ENCODE measurements at places on chromosomes 2 and 18. TPM values are rescaled to one million over a fixed set of nuclear protein-coding genes. Genes with fewer than 3 reads are reported as not detected.
A peak's percentile ranks its signal among the peaks of the same experiment; 100 is the strongest.

MTIF2 gene
- total RNA-seq = 19.6 TPM

TMX3 gene
- total RNA-seq = 72.2 TPM

GTF3C2 gene
- total RNA-seq = 56.0 TPM

VWA3B gene
- total RNA-seq = not detected

GRCh38 chr2:65017335-65017734 is 28.1 kb downstream of the SLC1A4 start:
- no peak for DNase-seq
- no peak overlapping the region for H3K4me3 ChIP-seq
- H3K27me3 ChIP-seq = no peaks in the 10 kb centered on the region
- H3K27ac ChIP-seq = no peak overlapping the region
- no peaks in the 10 kb centered on the region for H3K36me3 ChIP-seq
- no peaks in the 10 kb centered on the region for H3K4me1 ChIP-seq

DNA sequence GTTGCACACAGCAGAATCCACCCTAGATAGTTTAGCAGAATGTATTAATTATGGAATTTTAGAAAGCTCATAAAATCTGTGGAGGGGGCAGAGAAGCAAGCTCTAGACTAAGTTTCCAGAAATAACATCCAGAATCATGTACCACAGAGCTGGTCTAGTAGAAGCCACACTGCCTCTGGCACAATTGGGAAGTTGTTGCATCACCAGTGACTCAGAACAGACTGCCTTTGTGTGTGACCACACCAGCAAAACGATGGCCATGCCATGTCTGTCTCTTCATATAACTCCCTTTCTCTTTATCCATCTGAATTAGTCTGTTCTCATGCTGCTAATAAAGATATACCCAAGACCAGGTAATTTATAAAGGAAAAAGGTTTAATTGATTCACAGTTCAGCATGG is 158.9 kb downstream of the CCDC148 start:
- H3K27ac ChIP-seq = no peak overlapping the region
- DNase-seq = no peak
- H3K4me3 ChIP-seq = no peak overlapping the region
- no peaks in the 10 kb centered on the region for H3K27me3 ChIP-seq

DNA sequence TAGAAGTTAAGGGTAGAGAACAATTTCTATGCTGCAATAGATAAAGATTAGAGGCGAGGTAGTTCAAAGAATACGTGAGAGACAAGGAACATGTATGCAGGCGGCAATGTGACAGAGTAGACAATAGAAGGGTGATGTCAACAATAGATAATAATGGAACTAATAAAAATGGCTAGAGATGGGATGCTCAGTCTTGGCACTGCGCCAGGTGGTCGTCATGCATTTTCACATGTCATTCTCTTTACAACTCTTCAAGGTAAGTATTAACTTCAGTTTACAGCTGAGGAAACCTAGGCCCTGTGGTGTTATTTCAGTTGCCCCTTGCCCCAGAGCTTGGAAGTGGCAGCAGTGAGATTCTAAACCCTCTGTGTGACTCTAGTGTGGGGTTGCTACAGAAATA is 890.7 kb upstream of the CELF4 start:
- no peak overlapping the region for H3K4me3 ChIP-seq
- no peaks in the 10 kb centered on the region for H3K27me3 ChIP-seq
- H3K4me1 ChIP-seq = no peaks in the 10 kb centered on the region
- H3K27ac ChIP-seq = no peak overlapping the region

DNA sequence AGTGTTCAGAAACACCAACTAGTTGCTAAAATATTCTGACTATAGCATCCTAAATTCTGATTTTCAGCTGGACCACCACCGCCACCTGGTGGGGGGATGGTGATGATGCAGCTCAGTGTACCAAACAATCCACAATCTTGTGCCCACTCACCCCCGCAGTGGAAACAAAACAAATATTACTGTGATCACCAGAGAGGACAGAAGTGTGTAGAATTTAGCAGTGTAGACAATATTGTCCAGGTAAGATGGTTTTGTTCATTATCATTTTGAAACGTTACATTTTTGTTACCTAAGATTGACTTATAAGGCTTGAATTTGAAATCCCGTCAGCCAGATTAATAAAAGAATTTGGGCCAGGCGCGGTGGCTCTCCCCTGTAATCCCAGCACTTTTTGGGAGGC is 31.7 kb upstream of the UBXN4 start:
- no peaks in the 10 kb centered on the region for H3K36me3 ChIP-seq
- H3K4me1 ChIP-seq = no peaks in the 10 kb centered on the region
- H3K27me3 ChIP-seq = no peaks in the 10 kb centered on the region
- H3K4me3 ChIP-seq = no peak overlapping the region
- DNase-seq = peak; percentile 75
- no peak overlapping the region for H3K27ac ChIP-seq

DNA sequence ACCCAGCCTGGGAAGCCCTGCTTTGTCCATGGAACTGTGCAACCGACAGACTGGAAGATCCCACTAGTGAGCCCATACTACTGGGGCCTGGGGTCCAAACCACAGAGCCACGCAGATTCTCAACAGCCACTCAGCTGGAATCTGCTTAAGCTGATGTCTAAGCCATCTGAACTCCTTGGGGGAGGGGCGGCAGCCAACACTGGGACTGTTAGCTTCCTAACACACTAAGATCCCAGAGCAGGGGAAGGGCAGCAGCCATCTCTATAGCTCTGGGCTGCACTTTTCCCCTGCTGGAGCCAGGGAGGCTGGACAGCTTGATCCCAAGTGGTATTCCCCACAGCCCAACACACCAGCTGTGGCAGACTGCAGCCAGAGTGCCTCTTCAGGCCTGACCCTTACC is 118.3 kb downstream of the RPRM start:
- H3K4me3 ChIP-seq = no peak overlapping the region
- H3K4me1 ChIP-seq = no peaks in the 10 kb centered on the region
- no peaks in the 10 kb centered on the region for H3K27me3 ChIP-seq
- no peak overlapping the region for H3K27ac ChIP-seq

- peaks cover 42% of the 10 kb centered on the region for H3K4me1 ChIP-seq
- no peak overlapping the region for H3K4me3 ChIP-seq
- peak overlapping the region; percentile 78 for H3K27ac ChIP-seq
- no peaks in the 10 kb centered on the region for H3K36me3 ChIP-seq
- H3K27me3 ChIP-seq = no peaks in the 10 kb centered on the region
Measured at GRCh38 chr2:37782155-37782673, 110.8 kb upstream of the CDC42EP3 start.

- H3K4me1 ChIP-seq = peaks cover 3% of the 10 kb centered on the region
- H3K36me3 ChIP-seq = no peaks in the 10 kb centered on the region
- no peak for DNase-seq
- H3K27me3 ChIP-seq = no peaks in the 10 kb centered on the region
- H3K4me3 ChIP-seq = no peak overlapping the region
- no peak overlapping the region for H3K27ac ChIP-seq
Measured at GRCh38 chr2:42868874-42869273, 76.5 kb upstream of the HAAO start.

DNA sequence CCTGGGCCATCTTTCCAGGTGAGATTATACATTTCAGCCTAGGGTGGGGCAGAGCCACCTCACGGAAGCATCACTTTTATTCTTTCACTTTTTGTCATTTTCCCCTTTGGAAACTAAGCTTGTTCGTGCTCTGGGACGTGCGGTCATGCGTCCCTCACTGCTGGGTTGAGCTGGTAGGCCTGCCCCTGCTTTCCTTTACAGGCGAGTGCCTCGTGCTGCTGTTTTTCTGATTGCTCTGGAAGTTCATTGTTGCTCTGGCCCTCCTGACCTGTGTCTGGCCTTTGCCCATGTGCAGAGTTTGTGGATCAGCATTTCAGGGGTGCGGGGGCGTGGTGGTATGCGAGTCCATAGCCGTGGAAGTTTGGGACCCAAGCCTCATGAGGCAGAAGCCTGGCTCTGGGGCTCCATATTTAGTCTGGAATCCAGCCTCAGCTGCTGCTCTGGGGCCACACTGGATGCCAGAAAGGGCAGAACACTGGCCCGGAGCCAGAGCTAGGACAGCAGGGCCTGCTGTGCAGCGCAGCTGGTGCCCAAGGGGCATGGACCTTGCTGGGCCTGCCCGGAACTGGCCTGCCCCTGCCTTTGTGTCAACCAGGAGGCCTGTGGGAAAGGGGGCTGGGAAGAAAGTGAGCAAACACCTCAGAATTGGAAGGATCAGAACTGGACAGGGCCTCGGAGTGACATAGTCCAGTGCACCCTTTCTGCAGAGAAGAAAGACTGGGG is 51.1 kb downstream of the CTIF start:
- peaks cover 22% of the 10 kb centered on the region for H3K4me1 ChIP-seq
- peak; percentile 52 for DNase-seq
- no peaks in the 10 kb centered on the region for H3K27me3 ChIP-seq
- H3K36me3 ChIP-seq = no peaks in the 10 kb centered on the region
- H3K27ac ChIP-seq = peak overlapping the region; percentile 32

DNA sequence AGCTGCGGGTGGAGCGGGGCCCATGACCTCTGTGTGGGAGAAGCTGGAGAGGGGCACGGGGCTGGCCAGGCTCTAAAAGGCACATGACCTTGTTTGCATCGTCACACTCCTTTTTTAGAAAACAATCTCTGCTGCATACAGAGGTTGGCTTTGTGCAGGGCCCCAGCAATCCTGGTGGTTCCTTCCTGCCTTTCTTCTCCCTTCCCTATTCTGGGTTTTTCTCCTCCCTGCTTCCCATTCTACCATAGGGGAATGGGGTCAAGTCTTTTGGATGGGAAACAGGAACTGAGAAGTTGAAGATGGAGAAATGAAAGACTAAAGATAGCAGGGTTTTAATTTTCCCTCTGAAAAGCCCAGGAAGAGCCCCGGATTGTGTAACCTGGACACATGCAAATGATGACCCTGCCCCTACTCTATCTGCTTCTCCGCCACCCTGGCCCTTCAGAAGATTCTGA is 53.9 kb downstream of the ASAP2 start:
- H3K4me1 ChIP-seq = peaks cover 73% of the 10 kb centered on the region
- H3K27me3 ChIP-seq = no peaks in the 10 kb centered on the region
- H3K36me3 ChIP-seq = no peaks in the 10 kb centered on the region
- H3K4me3 ChIP-seq = no peak overlapping the region
- DNase-seq = no peak

DNA sequence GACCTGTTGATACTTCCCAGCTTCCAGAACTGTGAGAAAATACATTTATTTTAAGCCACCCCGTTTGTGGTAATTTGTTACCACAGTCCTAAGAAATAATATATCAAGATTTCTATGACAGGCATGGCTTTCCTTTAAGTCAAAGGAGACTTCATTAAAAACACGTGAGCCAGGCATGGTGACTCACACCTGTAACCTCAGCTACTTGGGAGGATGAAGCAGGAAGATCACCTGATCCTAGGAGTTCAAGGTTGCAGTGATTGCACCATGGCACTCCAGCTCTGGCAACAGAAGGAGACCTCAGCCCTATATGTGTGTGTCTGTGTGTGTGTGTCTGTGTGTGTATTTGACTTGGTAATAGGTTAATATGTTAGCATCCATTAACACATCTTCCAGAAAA is 69.8 kb upstream of the SCN7A start:
- DNase-seq = no peak
- no peaks in the 10 kb centered on the region for H3K27me3 ChIP-seq
- no peak overlapping the region for H3K27ac ChIP-seq
- no peak overlapping the region for H3K4me3 ChIP-seq
- no peaks in the 10 kb centered on the region for H3K4me1 ChIP-seq

DNA sequence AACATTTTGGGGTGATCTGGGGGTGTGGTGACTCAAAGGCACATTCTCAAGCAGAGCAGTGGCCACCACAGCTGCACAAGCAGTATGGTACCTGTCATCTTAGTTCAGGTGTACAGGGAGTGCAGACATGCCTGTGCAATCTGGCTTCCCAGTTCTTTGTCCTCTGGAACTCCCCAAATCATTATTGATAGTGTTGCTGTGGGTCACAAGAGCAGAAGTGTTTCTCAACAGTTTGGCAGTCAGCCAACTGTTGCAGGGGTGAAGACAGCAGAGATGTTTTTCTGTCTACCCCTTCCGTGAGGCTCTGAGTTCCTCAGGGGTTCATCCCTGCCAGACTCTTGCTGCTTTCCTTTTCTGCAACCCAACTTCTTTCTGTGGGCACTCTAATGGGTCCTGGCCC is 206.5 kb upstream of the ZSWIM2 start:
- H3K4me3 ChIP-seq = no peak overlapping the region
- no peaks in the 10 kb centered on the region for H3K36me3 ChIP-seq
- no peaks in the 10 kb centered on the region for H3K4me1 ChIP-seq
- DNase-seq = no peak
- no peaks in the 10 kb centered on the region for H3K27me3 ChIP-seq

- H3K36me3 ChIP-seq = peaks cover 6% of the 10 kb centered on the region
- H3K27ac ChIP-seq = no peak overlapping the region
- H3K27me3 ChIP-seq = no peaks in the 10 kb centered on the region
- no peak for DNase-seq
Measured at GRCh38 chr2:73072416-73072815, 904 bp upstream of the SFXN5 start.
